Calu3 (cell line): ENCODE measurements at places on chromosomes 2 and 18. TPM values are rescaled to one million over a fixed set of nuclear protein-coding genes. Genes with fewer than 3 reads are reported as not detected.

DNA sequence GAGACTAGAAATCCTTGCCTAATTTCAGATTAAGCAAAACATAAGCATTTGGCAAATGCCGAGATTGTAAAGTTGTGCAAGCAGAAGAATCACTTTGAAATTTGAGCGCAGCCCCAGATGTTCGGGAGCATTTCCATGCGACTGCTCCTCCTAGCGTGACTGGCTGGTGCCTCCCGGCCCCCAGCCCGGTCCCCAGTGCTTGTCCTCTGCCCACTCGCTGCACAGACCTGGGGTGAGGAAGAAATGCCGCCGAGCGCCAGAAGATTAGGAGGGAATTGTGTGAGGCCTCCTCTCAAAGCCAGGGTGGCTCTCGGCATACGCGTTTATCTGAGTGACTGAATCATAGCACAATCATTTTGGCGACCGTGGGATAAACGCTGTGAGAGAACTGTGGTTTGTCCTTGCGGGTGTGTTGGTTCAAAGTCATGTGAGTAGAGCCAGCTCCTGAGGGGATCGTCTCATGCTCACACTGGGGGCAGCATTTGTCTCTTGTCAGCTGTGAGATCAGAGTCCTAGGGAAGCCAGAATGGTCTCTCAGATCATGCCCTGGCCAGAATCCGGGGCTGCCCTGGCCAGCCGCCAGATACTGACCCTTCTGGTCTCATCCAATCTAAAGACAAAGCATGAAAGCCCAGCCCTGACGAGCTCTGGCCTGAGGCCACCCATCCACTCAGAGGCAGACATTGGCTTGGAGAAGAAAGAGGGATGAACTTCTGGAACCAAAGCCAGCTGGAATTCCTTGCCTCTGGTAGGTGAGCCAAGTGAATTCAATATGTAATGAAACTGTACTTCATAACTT is 189.3 kb downstream of the SH3RF3 start:
- H3K4me1 ChIP-seq: no peaks in the 10 kb centered on the region
- peaks cover 100% of the 10 kb centered on the region for H3K27me3 ChIP-seq
- H3K4me3 ChIP-seq: no peak overlapping the region
- no peak overlapping the region for H3K27ac ChIP-seq

DNA sequence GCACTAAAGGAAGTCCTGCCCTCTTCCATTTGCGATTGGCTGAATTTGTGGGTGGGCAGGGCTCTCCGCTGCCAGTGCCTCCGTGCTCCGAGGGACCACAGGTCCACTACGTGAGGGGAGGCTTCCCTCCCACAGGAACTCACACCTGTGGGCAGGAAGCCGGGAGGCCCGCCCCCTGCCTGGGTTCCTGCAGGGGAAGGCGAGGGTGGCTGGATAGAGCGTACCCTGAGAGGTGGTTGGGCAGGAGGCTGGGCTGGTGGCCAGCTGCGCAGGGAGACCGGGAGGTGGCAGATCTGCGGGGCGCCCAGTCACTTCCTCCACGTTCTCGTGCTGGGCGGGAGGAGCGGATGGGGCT is 47.0 kb upstream of the PTH2R start:
- peaks cover 5% of the 10 kb centered on the region for H3K36me3 ChIP-seq
- H3K4me3 ChIP-seq: no peak overlapping the region
- DNase-seq: no peak
- H3K27me3 ChIP-seq: no peaks in the 10 kb centered on the region
- H3K4me1 ChIP-seq: peaks cover 13% of the 10 kb centered on the region

DNA sequence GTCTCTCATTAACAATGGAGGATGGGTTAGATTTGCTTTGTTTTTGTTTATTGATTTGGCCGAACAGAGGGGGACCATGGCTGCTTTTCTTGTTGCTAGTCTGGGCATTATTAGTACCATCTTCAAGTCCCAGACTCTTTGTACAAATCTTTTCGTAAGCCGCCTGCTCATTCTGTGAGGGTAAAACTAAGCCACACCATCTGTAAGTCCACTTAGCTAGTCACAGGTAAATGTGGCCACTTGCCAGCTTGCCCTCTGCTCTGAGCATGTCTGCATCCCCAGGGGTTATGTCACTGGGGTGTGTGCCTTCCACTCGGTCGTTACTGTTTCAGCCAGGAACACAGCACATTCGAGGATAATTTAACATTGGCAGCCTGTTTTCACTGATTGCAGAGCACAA is 85.6 kb downstream of the SMIM21 start:
- no peaks in the 10 kb centered on the region for H3K27me3 ChIP-seq
- DNase-seq: no peak
- no peaks in the 10 kb centered on the region for H3K36me3 ChIP-seq
- H3K4me3 ChIP-seq: no peak overlapping the region
- H3K27ac ChIP-seq: no peak overlapping the region

GRCh38 chr2:147083664-147084063 is 761.2 kb upstream of the ACVR2A start:
- H3K4me3 ChIP-seq: no peak overlapping the region
- no peaks in the 10 kb centered on the region for H3K36me3 ChIP-seq
- no peaks in the 10 kb centered on the region for H3K27me3 ChIP-seq
- H3K4me1 ChIP-seq: peaks cover 16% of the 10 kb centered on the region
- H3K27ac ChIP-seq: no peak overlapping the region
- DNase-seq: no peak

- no peaks in the 10 kb centered on the region for H3K4me1 ChIP-seq
- DNase-seq: no peak
- H3K27ac ChIP-seq: no peak overlapping the region
- no peaks in the 10 kb centered on the region for H3K36me3 ChIP-seq
Observed at GRCh38 chr2:104656571-104657163, 197.2 kb upstream of the POU3F3 start.

DNA sequence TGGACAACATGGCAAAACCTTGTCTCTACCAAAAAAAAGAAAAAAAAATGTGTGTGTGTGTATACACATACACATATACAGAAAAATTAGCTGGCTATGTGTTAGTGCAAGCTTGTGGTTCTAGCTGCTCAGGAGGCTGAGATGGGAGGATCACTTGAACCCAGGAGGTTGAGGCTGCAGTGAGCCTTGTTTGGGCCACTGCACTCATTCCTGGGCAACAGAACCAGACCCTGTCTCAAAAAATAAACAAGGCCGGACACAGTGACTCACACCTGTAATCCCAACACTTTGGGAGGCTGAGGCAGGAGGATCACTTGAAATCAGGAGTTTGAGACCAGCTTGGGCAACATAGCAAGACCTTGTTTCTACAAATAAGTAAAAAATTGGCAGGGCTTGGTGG is 2.1 kb downstream of the COQ10B start:
- no peaks in the 10 kb centered on the region for H3K27me3 ChIP-seq
- peaks cover 23% of the 10 kb centered on the region for H3K36me3 ChIP-seq
- no peak for DNase-seq
- H3K4me3 ChIP-seq: peak overlapping the region; percentile 95
- no peak overlapping the region for H3K27ac ChIP-seq

- H3K36me3 ChIP-seq: no peaks in the 10 kb centered on the region
- H3K4me1 ChIP-seq: no peaks in the 10 kb centered on the region
- DNase-seq: no peak
- no peak overlapping the region for H3K27ac ChIP-seq
Observed at GRCh38 chr2:58081000-58081399, 34.4 kb downstream of the VRK2 start.

GRCh38 chr2:122145856-122146255 is 390.4 kb downstream of the TSN start:
- H3K4me3 ChIP-seq: no peak overlapping the region
- no peaks in the 10 kb centered on the region for H3K36me3 ChIP-seq
- H3K27me3 ChIP-seq: peaks cover 30% of the 10 kb centered on the region
- H3K4me1 ChIP-seq: no peaks in the 10 kb centered on the region
- no peak overlapping the region for H3K27ac ChIP-seq

DNA sequence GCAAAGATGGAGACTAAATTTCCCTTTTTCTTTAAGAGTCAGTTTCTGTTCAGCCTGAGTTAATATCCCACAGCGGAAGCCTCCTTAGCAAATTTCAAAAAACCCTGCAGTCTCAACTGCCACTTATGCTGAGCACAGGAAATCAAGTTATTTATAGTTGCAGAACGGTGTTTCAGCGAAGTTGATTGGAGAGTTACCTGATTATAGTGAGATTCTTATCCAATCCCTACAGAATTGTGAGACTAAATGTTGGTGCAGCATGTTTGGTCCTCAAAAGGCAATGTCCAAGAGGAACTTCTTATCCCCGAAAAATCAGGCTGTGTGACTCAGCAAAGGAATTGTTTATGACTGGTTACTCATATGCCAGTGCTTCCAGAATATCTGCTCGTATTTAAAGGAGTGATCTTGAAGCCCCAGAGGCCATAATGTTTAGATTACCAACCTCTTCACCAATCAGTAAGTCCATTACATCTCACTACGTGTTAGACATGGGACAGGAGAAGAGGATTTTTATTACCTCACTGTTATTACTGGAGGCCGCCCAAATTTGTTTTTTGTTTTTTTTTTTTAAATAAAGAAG is 67.9 kb downstream of the LRRFIP1 start:
- H3K4me1 ChIP-seq: peaks cover 59% of the 10 kb centered on the region
- peak overlapping the region; percentile 91 for H3K27ac ChIP-seq
- peak overlapping the region; percentile 84 for H3K4me3 ChIP-seq
- H3K27me3 ChIP-seq: no peaks in the 10 kb centered on the region

DNA sequence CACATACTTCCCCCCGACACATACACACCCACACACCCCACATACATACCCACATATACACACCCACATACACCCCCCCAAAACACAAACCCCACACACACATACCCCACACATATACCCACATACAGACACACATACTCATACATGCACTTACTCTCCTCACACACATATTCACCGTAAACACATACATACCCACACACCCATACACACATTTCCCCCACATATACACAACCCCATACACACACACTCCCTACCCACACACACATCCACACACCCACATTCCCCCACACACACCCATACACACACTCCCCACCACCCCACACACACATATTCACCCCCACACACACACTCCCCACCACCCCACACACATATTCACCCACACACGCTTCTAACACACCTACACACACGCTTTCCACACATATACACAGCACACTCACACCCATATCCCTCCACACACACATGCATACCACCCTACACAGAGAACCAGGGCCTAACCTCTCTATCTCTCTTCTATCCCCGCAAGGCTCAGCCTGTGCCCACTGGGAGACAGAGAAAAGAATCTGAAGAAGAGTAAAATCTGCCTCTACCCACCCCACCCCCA is 182.4 kb upstream of the ETAA1 start:
- H3K27me3 ChIP-seq: no peaks in the 10 kb centered on the region
- H3K4me3 ChIP-seq: no peak overlapping the region
- peaks cover 26% of the 10 kb centered on the region for H3K4me1 ChIP-seq
- no peak for DNase-seq

GRCh38 chr2:212672186-212672585 is 133.6 kb upstream of the ERBB4 start:
- DNase-seq: no peak
- no peak overlapping the region for H3K27ac ChIP-seq
- no peaks in the 10 kb centered on the region for H3K27me3 ChIP-seq
- H3K36me3 ChIP-seq: no peaks in the 10 kb centered on the region

- H3K27ac ChIP-seq: no peak within 1 kb of the TSS
- DNase-seq: no peak
- H3K36me3 ChIP-seq: peaks cover 12% of the 10 kb centered on the region
- H3K27me3 ChIP-seq: peaks cover 49% of the 10 kb centered on the region
Observed at GRCh38 chr2:176092270-176093144, at the start of gene HOXD13. Gene HOXD13 (plus strand): TSS chr2:176092721. CDS start chr2:176092891, 170 bp downstream.

PLEK gene
- not detected in 2 replicates for total RNA-seq

ASB18 gene
- not detected in 2 replicates for total RNA-seq
